Activated CD8-positive, alpha-beta memory T cell treated with anti-CD3 and anti-CD28 coated beads for 1 hour (primary cell): ENCODE measurements at places on chromosomes 11 and 22.

DNA sequence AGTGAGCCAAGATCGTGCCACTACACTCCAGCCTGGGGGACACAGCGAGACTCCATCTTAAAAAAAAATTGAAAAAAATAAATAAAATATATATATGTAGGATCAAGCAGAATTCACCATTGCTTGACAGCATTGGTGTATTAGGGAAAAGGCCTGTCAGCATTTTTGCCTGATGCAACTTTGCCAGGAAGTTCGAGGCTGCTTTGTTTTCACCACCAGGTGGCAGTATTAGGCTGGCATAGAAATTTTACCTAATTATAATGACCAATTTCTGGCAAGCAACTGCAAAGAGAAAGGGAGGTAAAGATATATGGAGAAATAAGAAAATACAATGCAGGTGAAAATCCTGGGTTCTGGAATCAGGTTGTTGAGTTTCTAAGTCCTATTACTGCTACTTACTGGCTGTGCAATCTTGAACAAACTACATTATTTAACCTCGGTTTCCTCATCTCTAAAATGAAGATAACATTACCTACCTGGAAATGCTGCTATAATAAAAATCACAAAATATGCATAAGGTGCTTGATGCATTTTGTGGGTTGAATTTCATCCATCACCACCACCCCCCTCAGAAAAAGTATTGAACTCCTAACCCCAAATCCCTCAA lies 24.7 kb downstream of the LAYN start:
- no peak for DNase-seq

- no peak for DNase-seq
Measured at GRCh38 chr22:42865536-42865935, 8.5 kb upstream of the ARFGAP3 start.

GRCh38 chr11:120571476-120571875 lies 59.9 kb downstream of the GRIK4 start:
- no peak for DNase-seq

DNA sequence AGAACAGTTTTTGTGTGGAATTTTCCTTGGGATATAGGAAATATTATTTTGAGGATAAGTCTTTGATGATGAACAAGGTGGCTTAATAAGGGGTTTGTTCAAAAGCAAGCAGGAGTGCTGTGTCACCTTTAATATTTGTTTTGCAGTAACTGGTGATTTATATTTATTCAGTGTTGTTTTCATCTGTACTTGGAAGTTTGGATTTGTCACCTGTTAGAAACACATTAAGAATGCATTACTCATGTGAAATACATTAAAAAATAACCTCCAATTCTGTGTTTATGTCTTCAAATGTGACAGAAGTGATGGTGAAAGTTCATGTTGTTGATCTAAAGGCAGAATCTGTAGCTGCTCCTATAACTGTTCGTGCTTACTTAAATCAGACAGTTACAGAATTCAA lies 70.5 kb downstream of the DKK3 start:
- no peak for DNase-seq

GRCh38 chr11:106471276-106471675 lies 393.8 kb downstream of the AASDHPPT start:
- no peak for DNase-seq

DNA sequence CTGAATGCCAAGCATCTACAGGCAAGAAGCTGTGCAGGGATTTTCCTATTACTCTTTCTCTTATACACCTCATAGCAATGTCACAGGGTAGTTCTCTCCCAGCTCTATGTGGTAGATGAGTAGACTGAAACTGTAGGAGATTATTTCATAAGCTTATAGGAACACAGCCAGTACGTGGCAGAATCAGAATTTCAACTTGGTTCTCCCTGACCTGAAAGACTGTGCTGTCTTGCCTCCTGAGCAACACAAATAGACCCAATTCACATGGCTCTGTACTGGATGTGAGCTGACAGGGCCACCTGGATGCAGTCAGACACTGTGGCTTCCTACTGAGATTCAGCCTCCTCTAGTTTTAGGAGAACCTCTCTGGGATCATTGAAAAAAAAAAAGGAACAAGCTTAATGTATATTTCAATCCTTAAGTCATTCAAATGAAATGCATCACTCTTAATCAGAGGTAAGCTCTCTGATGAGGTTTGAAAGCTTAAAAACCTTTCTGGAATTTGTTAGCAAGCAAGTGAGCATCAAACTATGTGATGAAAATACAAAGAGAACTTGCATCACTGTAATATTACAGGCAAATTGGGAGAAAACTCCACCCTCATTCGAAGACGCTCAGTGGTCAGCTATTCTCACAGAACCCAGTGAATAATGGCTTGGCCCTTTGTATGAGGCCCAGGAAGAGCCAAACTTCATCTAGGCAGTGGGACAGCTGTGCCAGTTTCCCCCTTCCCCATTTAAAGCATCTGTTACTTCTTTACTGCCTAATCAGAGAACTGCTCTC lies 1039.3 kb downstream of the NTM start:
- DNase-seq = no peak

DNA sequence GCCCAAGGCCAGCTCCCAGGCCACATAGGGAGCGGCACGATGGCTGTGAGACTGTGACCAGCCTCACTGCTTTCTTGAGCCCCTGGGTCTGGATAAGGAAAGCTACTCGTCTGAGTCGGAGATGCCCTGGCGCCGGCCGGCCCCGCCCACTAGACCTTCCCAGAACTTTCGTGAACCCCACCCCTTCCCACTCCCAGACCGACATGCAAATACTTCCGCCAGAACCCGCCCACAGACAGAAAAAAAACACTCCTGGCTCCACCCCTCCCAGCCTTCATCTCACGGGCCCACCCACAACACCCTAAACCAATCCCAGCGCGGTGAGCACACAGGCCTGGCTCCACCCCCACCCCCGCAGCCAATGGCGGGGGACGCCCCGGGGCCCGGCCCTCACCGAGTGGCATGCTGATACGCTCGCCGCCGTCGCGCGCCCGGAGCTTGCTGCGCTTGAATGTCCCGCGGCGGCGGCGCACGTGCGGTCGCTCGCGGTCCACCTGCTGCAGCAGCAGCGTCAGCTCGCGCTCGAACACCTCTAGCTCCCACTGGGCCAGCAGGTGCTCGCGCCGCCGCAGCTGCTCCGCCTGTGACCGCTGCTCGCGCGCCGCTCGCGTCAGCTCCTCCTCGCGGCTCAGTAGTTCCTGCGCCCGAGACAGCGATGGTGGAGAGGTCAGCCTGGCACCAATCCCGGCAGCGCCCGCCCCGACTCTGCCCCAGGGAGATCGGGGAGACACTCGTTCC lies 7.0 kb downstream of the MAP3K11 start:
- no peak for DNase-seq

GRCh38 chr11:86559311-86559945 lies 113.0 kb downstream of the ME3 start:
- DNase-seq = no peak

DNA sequence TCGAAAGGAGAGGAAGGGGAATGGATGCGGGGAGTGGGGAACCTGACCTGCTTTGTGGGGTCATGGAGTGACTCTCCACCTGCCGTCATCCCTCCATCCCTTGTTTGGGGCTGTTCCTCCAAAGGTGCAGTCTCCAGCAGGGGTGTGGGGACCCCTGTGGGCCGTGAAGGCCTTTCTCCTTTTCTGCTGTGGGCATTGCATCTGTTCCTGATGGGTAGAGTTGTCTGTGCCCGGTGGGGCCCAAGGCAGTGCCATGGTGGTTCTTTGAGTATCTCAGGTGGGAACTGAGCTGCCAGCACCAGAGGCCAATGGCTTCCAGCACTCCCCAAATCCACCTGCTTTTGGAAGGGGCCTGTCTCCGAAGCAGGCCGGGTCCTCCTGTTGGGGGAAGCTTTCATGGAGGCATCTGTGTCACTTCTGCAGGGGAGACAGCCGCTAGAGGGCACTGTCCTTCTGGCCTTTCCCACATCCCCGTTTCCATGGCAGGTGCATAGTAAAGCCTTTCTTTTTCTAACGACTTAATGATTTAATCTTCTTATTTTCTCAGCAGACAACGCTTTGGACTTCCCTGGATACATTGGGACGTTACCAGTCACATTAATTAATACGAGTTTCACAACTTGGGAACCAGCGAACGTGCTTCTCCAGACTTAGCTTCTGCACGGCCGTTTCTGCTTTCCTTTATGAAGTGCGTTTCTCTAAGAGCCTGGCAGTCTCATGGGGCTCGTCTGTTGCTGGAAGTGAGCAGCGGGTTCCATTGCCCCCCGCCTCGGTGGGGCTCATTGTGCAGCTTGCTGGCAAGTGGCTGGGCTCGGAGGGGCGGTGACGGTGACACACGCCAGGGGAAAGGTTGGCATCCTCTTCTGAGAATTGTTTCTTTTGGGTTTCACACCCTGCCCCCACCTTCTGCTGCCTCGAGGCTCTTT lies 57.1 kb downstream of the PARVB start:
- DNase-seq = peak; percentile 37

DNA sequence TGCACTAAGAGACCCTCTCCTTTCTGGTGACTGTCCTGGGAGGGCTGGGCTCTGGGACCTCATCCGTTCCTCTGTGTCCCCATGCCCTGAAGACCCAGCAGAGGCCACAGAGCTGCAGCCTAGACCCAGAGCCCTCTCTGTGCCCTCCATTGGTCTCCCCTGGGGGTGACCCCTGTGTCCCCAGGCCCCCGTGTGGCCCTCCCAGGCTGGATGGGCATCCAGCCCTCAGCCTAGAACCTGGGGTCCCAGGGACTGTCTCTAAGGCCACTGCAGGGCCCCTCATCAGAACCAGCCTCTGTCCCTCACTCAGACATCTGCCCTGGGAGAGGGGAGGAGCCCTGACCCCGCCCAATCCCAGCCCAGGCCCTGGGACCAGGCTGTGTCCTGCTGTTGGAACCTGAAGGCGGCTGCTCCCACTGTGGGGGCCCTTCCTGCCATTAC lies 5.7 kb downstream of the IGLL1 start:
- DNase-seq = no peak

DNA sequence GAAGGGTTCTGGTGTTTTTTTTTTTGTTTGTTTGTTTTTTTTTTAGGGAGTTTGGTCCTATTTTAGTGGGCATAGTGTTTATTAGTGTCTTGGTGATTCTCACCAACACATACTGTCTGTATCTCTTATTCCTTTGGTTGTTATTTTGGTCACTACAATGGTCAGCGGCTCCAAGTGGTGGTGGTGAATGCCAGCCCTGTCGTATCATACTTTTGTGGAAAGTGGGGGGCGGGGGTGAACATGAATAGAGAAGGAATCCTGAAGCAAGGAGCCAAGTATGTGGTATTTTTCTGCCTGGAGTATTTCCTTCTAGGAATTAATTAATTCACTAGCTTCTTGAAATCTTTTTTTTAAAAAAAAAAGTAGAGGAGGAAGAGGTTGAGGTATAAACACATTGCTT lies 79.6 kb downstream of the GRK3 start:
- DNase-seq = no peak

- no peak for DNase-seq
Measured at GRCh38 chr11:117826190-117826570, 1.6 kb upstream of the FXYD2 start.

- DNase-seq = no peak
Measured at GRCh38 chr11:2213890-2214526, 42.4 kb upstream of the TH start.

DNA sequence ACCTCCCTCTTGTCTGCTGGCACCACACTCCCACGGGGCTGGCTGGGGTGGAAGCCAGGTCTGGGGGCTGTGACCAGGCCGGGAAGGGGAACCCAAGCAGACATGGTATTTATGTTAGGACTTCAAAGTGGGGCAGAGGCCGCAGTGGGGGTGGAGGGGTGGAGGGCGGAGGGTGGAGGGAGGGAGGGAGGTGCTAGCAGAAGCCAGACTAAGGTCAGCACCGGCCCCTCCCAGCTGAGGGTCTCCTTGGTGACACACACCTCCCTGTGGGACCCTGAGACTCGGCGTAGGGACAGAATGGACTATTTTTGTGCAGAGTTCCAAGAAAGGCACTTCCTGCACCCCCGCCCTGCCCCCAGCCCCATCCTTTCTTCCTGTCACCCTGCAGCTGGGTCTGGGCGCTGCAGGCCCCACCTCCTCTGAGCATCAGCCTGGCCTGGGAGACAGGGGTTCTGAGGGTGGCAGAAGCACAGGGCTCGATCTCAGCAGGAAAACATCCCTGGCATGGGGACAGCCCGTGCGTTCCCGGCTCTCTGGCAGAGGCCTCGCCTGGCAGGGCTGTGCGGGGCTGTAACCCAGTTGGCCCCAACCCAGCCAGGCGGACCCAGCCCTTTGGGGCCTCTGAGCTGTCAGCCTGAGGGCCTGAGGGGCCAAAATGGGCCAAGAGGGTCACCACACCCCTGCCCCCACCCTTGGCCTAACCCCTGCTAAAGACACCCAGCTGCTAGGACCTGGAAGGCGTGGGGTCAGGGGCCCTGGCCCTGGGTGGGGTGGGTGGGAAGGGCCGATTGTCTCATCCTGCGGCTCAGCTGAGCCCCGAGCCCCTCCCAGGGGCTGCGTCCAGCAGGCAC lies 9.6 kb upstream of the CD248 start:
- no peak for DNase-seq

DNA sequence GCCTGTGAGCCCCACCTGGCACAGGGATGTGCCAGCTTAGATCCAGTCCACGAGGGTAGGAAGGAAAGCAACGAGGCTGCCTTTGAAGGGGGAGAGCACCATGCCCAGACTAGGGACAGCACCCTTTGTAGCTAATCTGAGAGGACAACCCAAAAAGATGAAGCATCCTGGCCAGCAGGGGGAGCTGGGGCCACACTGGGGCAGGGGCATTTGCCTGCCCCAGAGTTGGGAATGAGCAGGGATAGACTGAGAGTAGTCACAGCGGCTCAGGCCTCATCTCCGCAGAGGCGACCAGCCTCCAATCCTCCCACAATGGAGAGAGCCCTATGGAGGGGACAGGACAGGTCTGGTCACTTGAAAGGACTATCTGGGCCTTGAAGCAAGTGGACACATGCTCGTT lies 16.4 kb downstream of the LMO1 start:
- no peak for DNase-seq

DNA sequence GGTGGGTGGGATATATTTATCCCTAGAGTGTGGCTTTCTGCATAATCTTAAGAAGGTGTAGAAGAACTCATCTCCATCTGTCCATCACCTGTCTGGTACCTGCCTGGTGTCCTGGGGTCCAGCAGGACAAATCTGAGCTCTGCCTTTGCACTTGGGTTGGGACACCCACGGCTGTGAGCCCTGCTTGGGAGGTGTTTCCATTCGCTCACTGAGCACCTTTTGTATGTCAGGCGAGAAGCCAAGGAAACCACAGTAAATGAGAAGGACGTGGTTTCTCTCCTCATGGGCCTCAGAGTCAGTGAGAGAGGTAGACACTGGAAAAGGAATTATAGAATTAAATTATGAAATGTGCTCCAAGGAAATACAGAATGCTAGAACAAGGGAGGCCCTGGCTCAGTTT lies 555.9 kb downstream of the MIAT start:
- DNase-seq = no peak

DNA sequence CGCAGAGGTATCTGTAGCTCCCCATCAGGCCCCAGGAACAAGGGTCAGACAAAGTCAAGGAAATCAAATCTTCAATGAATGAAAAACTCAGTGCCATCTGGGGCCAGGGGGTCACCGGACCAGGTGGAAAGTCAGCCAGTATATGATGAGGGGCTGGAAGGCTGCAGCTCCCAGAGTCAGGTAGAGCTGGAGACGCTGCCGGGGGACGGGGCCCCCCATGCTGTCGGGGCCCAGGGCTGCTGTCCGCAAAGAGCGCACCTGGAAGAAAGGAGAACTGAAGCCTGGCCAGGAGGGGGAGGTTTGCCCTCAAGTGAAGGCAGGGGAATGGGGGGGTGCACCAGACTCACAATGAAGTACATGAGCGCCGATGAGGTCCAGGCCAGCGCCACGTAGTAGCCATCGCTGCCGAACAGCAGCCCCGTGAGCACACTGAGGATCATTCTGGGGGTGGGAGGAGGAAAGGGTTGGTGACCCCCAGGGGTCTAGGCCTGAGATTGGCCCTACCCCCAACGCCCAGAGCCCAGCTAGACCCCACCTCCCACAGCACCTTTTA lies 4.3 kb downstream of the YIF1A start:
- no peak for DNase-seq

- DNase-seq = no peak
Measured at GRCh38 chr22:35963237-35963810, 65.3 kb downstream of the RBFOX2 start.
